CD4-positive, alpha-beta T cell treated with Interleukin-17A for 4 hours (primary cell): ENCODE measurements at places on chromosomes 16 and 17.

DNA sequence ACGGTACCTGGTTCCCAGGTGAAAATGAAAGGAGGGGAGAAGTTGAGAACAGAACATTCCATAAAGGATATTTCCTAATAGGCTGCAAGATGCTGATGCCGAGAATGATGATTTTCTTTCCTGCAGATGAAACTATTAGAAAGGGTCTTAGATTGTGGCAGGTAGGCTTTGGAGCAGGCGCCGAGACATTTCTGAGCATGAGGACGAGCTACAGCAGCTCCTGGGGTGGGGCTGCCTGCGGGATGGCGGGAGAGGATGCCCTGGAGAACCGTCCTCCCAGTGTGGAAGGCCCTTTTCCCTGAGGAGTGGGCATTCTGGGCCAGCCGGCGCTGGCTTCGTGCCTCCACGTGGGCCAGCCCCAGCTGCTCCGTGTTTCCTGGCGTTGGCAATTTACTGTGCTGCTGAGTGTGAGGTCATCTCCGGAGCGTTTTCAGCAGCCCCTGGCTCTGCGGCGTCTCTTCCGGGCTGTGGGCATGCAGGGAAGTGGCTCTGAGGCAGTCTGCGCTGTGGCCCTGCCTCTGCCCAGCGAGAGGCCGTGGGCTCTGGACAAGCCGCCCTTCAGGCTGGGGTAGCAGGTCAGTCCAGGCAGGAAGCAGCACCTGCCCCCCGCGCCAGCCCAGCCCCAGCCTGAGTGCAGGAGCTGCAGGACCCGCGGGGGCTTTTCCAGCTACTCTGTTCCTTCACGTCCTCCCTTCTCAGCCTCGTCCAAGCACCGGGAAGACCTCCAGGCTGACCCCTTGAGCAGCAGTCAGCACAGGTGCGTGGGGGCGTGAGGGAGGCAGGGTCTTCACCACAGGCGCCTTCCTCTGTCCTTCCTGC, 12.2 kb downstream of the ENGASE start:
- no peak for DNase-seq

- DNase-seq, result no peak
Observed at GRCh38 chr17:40103071-40103661, 2.8 kb upstream of the NR1D1 start.

GRCh38 chr17:80116276-80116920, 15.0 kb downstream of the GAA start:
- DNase-seq, result no peak

DNA sequence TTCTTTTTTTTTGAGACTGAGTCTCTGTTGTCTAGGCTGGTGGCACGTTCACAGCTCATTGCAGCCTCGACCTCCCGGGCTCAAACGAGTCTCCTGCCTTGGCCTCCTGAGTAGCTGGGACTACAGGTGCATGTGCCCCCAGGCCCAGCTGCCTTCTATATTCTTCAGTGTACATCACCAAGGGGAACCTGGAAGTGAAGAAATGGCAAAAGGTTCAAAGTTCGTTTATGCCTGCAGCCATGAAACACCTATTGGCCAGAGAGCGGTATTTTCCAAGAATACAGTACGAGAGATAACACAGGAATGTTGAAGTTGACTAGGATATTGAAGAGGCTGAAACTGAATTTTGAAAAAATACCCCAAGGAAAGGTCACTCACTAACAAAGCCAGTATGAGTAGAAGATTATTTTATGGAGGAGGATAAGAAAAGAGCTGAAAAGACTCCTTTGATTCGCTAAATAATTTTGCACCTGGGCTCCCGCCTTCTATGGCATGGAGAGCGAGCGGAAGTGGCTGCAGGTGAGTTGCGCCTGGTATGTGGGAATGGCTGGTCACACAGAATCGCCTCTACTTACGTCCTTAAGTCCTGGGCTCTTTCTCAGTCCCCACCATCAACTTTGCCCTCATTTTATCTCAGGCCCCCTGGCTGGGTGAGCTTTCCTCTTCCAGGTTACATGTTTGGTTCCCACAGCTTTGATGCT, 9.8 kb downstream of the ST6GALNAC1 start:
- no peak for DNase-seq

DNA sequence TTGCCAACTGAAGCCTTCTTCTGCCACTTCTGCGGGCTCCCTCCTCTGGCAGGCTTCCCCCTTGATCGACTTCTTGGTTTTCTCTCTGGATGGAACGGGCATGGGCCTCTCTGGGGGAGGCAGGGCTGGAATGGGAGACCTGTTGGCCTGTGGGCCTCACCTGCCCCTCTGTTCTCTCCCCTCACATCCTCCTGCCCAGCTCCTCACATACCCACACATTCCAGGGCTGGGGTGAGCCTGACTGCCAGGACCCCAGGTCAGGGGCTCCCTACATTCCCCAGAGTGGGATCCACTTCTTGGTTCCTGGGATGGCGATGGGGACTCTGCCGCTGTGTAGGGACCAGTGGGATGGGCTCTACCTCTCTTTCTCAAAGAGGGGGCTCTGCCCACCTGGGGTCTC, 6.5 kb upstream of the LASP1NB start:
- DNase-seq, result no peak

- DNase-seq, result no peak
Observed at GRCh38 chr16:23570992-23571632, 13.6 kb downstream of the UBFD1 start.

- DNase-seq, result no peak
Observed at GRCh38 chr17:9522074-9522473, 53.5 kb downstream of the STX8 start.

GRCh38 chr17:55219934-55220333, 44.8 kb upstream of the HLF start:
- no peak for DNase-seq

GRCh38 chr16:57434003-57434402, 13.2 kb downstream of the CIAPIN1 start:
- peak; percentile 51 for DNase-seq

DNA sequence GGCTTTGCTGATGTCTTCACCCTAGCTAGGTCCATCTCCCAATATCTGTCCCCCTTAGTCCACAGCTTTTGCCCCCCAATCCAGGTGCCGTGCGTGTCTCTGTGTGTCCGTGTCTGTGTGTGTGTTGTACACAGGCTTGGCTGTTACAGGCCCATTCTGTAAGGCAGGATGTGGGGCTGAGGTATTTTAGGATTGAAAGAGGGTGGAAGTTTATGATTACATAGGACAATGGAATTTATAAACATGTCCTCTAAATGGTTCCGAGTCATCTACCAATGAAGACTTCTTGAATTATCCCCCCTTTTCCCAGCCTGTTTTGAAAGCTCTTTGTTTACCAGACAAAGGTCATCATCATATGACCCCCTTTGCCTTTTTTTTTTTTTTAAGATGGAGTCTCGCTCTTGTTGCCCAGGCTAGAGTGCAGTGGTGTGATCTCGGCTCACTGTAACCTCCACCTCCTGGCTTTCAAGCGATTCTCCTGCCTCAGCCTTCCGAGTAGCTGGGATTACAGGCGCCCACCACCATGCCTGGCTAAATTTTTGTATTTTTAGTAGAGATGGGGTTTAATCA, 21.9 kb downstream of the ACE start:
- no peak for DNase-seq

DNA sequence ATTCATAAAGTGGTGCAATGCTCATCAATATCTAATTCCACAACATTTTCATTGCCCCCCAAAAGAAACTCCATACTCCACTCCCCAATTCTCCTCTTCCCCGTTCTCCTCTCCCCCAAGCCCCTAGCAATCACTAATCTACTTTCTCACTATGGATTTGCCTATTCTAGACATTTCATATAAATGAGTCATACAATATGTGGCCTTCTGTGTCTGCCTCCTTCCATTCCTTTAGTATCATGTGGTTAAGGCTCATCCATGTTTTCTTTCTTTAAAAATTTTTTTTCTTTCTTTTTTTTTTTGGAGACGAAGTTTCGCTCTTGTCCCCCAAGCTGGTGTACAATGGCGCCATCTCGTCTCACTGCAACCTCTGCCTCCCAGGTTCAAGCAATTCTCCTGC, 56.3 kb upstream of the HAS3 start:
- no peak for DNase-seq

DNA sequence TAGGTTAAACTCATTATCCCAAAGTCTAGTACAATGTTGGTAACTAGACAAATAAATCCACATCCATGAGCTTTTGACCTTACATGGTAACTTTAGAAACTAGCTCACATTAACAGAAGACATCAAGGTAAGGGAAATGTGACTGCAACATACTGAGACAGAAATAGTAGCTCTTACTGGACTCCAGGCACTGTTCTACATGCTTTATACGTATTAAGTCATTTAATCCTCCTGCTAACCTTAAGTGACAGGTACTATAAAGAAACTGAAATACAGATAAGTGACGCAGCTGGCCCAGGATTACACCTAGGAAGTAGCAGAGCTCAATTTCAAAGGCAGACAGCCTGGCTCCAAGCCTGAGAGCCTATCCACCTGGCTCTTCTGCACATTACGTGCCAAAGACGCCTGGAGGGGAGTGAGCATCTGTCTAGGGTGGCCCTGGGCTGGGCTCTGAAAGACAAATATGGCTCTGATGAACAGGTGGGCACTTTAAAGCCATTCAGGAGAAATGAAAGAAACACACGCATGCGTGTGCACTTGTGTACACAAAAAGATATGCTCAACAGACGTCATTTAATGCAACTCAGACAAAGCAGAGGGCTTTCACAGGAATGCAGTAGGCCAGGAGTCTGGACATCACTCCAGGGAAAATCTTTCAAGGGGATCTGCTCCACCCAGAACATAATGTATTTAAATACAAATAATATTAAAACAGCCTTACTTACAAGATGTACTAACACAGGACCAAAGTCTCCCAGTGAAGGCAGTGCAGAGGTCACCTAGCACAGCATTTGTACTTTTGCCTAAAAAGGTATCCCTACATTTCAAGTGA, 4.4 kb downstream of the ZC3H7A start:
- DNase-seq, result no peak

DNA sequence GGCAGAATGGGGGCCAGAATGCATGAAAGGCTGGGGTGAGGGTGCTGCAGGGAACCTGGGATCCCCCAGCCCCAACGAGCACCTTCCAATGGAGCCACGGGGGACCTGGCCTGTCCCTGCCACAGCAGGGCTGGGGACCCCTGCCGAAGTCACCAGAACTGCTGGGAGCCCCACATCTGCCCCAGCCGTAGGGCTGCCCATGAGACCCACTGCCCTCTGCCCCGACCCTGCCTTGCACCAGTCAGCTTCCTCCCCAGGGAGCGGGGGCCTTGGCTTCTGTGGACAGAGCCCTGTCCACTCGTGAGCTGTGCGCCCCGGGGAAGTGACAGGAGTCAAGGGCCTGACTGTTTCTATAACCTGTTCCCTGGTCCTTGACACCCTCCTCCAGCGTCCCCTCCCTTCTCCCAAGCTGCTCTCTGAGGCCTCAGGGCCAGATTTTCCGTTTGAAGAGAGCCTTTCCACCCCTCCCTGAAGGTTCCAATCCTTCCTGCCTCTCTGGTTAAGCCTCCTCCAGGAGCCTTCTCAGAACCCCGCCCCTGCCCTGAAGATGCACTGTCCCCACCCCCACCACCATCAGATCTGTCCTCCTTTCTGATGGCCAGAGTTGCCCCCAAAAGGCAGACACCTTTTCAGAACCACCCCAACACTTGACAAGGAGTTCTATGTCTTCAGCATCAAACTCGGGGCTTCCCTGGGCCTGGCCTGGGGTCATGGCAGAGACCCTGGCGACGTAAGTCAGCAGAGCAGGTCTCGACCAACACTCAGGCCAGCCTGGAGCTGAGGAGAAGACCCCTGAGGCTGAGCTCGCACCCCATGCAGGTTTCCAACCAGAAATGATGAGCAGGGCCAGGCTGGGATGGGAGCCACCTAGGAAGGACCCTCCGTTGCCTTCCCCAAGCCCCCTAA, 10.7 kb upstream of the PRR29 start:
- no peak for DNase-seq

- DNase-seq, result no peak
Observed at GRCh38 chr17:34406226-34406625, 43.2 kb upstream of the CCL1 start.

DNA sequence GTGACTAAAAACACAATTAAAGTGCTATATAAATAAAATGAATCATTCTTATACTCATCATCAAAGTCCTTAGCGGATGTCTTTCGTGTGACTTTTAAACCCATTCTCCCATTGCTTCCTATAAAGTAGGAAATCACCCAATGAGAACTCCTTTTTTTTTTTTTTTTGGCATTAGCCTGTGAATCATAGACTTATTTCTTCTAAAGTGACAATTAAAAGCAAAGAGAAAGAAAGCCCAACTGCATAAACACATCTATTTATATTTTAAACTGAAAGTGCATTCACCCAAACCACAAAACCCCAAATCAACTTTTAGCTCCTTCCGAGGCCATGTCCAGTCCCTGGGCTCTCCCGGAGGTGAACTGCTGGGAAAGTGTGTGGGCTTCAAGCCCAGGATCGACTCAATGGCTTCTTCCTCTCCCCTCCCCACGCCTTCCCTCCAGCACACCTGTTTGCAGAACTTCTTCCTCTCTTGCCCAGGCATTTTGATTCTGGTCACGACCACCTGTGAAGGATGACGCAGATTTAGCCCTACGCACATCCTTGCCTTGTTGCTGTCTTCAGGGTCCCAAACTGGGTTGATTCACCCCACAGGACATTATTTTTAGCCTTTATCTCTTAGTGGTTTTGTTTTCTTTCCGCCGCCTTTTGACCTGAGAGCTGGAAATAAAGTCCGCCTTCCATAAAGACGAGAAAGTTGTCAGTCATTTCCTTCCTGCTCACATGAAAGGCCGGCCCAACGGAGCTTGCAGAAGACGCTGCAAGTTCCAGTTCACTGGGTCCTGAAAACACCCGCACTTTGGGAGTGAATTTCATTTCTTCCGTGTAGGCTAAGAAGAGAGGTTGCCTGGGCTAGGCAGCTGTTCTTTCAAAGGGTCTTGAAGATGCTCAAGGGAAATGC, 166.8 kb downstream of the MAP2K6 start:
- DNase-seq, result no peak

DNA sequence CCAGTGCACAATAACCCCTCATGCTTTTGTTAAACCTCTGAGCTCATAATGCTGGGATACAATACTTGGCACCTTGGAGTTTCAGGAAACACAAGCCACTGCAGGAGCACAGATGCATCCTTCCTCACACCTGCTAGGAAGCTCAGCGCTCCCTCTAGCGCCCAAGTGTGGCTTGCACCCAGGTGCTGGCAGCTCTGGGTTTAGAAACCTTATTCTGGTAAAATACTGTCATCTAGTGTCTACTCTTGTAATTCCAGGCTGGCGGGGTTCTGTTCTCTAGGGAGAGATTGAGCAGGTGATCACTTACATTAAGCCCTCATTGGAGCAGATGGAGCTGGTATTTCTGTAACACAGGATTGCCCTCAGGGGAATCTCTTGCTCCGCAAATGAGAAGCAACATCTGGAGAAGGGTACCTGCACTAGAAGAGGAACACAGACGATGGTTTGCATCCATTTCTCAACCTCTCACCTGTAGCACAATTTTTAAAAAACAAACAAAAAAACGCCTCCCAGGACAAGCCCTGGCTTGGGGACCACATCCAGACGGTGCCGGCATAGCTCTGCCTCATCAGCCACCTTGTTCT, 1.5 kb downstream of the CCL1 start:
- peak; percentile 50 for DNase-seq
